HepG2 (cell line): ENCODE measurements at places on chromosomes 13 and 19.
A peak's percentile ranks its signal among the peaks of the same experiment; 100 is the strongest.

DNA sequence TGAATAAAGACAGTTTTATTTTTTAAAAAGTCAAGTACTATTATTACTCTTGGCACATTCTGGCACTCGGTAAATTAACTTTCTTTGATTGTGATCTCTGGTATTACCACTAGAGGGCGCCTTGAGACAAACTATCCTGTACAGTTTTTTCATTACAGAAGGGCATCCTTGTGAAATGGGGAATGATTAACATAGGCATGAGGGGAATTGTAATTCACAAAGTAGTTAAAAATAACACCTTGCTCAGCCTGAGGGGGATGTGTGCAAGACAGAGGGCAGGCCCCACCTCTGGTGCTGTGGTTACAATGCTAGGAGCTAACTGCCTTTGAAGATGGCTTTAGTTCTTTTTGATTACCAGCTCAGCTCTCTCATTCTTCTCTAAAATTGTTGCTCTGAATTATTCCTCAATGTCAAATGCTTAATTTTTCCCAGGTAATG, 24.2 kb upstream of the C1QTNF9B start:
- H3K4me1 ChIP-seq, result no peaks in the 10 kb centered on the region
- H3K36me3 ChIP-seq, result no peaks in the 10 kb centered on the region
- H3K27me3 ChIP-seq, result no peaks in the 10 kb centered on the region

GRCh38 chr19:42189133-42189532, 28.3 kb downstream of the DEDD2 start:
- no peak overlapping the region for H3K4me3 ChIP-seq
- H3K27ac ChIP-seq, result no peak overlapping the region
- no peaks in the 10 kb centered on the region for H3K36me3 ChIP-seq
- no peak for DNase-seq
- peaks cover 5% of the 10 kb centered on the region for H3K27me3 ChIP-seq

GRCh38 chr13:43797159-43797558, 10.4 kb upstream of the ENOX1 start:
- DNase-seq, result no peak
- no peak overlapping the region for H3K4me3 ChIP-seq
- no peak overlapping the region for H3K27ac ChIP-seq
- no peaks in the 10 kb centered on the region for H3K36me3 ChIP-seq

GRCh38 chr13:45269204-45269603, 68.4 kb upstream of the KCTD4 start:
- H3K27ac ChIP-seq, result no peak overlapping the region
- H3K4me1 ChIP-seq, result no peaks in the 10 kb centered on the region
- no peak for DNase-seq
- no peak overlapping the region for H3K4me3 ChIP-seq

DNA sequence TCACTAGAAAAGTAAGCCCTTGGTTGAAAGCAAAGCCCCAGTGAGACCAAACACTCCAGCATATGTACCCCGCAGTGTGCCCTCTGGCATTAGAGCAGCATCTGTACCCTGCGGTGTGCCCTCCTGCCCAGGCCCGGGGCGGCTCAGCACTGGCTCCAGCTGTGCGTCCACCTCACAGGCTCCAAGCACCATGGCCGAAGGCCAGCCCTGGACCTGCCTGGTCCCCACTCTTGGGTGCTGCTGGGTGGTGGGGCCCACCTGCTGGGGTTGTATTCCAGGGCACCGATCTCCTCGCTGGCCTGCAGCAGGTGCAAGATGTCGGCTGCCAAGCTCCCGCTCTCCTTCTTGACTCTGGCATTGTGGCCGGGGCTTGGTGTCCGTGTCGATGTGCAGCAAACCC, 230.2 kb downstream of the TUBA3C start:
- no peak overlapping the region for H3K27ac ChIP-seq
- no peak overlapping the region for H3K4me3 ChIP-seq
- no peaks in the 10 kb centered on the region for H3K36me3 ChIP-seq
- no peak for DNase-seq
- H3K27me3 ChIP-seq, result no peaks in the 10 kb centered on the region
- no peaks in the 10 kb centered on the region for H3K4me1 ChIP-seq

DNA sequence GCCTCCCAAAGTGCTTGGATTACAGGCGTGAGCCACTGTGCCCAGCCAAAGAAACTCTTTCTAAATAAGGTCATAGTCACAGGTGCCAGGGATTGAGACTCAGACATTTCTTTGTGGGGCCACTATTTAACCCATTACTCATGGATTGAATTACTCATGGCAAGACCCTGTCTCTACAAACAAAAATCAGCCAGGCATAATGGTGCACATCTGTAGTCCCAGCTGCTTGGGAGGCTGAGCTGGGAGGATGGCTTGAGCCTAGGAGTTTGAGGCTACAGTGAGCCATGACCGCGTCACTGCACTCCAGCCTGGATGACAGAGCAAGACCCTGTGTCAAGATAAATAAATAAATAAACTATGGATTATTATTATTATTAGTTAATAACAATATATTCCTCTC, 3.6 kb upstream of the KLF2 start:
- peaks cover 17% of the 10 kb centered on the region for H3K4me1 ChIP-seq
- H3K27me3 ChIP-seq, result peaks cover 2% of the 10 kb centered on the region
- no peak overlapping the region for H3K4me3 ChIP-seq
- no peaks in the 10 kb centered on the region for H3K36me3 ChIP-seq

GRCh38 chr19:5116292-5116691, 147.4 kb downstream of the KDM4B start:
- peaks cover 21% of the 10 kb centered on the region for H3K4me1 ChIP-seq
- no peak overlapping the region for H3K27ac ChIP-seq
- peaks cover 7% of the 10 kb centered on the region for H3K36me3 ChIP-seq
- no peak for DNase-seq
- no peak overlapping the region for H3K4me3 ChIP-seq

- DNase-seq, result no peak
- peaks cover 9% of the 10 kb centered on the region for H3K27me3 ChIP-seq
- no peak overlapping the region for H3K4me3 ChIP-seq
- H3K27ac ChIP-seq, result no peak overlapping the region
- H3K36me3 ChIP-seq, result no peaks in the 10 kb centered on the region
Observed at GRCh38 chr19:53904909-53905308, 4.2 kb upstream of the CACNG7 start.

- H3K4me3 ChIP-seq, result no peak overlapping the region
- no peaks in the 10 kb centered on the region for H3K36me3 ChIP-seq
- H3K27ac ChIP-seq, result no peak overlapping the region
- H3K27me3 ChIP-seq, result no peaks in the 10 kb centered on the region
- DNase-seq, result peak; percentile 7
- H3K4me1 ChIP-seq, result peaks cover 9% of the 10 kb centered on the region
Observed at GRCh38 chr13:94988654-94989053, 276.3 kb upstream of the SOX21 start.

- peak overlapping the region; percentile 77 for H3K4me3 ChIP-seq
- H3K4me1 ChIP-seq, result peaks cover 65% of the 10 kb centered on the region
- peaks cover 14% of the 10 kb centered on the region for H3K36me3 ChIP-seq
- H3K27me3 ChIP-seq, result no peaks in the 10 kb centered on the region
Observed at GRCh38 chr13:19601749-19602725, 31.4 kb upstream of the MPHOSPH8 start.

- H3K36me3 ChIP-seq, result peaks cover 2% of the 10 kb centered on the region; the same call in 1 of the 2 replicates
- H3K27me3 ChIP-seq, result no peaks in the 10 kb centered on the region
- DNase-seq, result no peak
- peak within 1 kb of the TSS; percentile 39; the same call in 1 of the 2 replicates for H3K4me3 ChIP-seq
- peak within 1 kb of the TSS; percentile 25 for H3K27ac ChIP-seq
Observed at GRCh38 chr19:48836089-48837017, at the start of gene HSD17B14. HSD17B14 (minus strand) TSS chr19:48836491; CDS start chr19:48836411, 80 bp downstream.

- H3K36me3 ChIP-seq, result no peaks in the 10 kb centered on the region
- H3K27ac ChIP-seq, result no peak overlapping the region
- peaks cover 5% of the 10 kb centered on the region; the same call in 1 of the 2 replicates for H3K27me3 ChIP-seq
- DNase-seq, result no peak
- H3K4me1 ChIP-seq, result peaks cover 18% of the 10 kb centered on the region
Observed at GRCh38 chr13:24687611-24688010, 7.4 kb downstream of the ATP12A start.

- H3K4me3 ChIP-seq, result peak overlapping the region; percentile 51
- H3K4me1 ChIP-seq, result peaks cover 40% of the 10 kb centered on the region
- H3K27ac ChIP-seq, result peak overlapping the region; percentile 93
- H3K36me3 ChIP-seq, result no peaks in the 10 kb centered on the region
Observed at GRCh38 chr19:40433391-40434216, 7.8 kb upstream of the SERTAD1 start.

DNA sequence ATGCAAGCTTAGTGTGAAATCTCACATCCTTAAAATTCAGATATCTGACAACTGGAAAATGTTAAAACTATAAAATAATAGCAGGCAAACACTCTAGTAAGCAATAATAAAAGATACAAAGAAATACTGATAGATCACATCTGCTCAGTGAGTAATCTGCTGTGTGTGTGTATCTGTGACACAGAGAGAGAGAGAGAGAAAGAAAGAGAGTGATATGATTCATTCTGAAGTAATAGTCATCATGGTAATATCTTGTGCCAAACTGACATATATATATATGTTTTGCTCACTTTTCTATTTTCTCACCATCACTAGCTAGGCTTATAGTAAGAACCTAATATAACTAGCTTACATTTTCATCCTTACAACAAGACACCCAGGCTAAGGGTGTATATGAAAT, 288.0 kb upstream of the SLITRK6 start:
- H3K4me3 ChIP-seq, result no peak overlapping the region
- H3K27ac ChIP-seq, result no peak overlapping the region
- H3K27me3 ChIP-seq, result no peaks in the 10 kb centered on the region
- no peaks in the 10 kb centered on the region for H3K4me1 ChIP-seq

- peaks cover 57% of the 10 kb centered on the region for H3K4me1 ChIP-seq
- no peaks in the 10 kb centered on the region for H3K27me3 ChIP-seq
- DNase-seq, result no peak
- no peak overlapping the region for H3K27ac ChIP-seq
- no peak overlapping the region for H3K4me3 ChIP-seq
- H3K36me3 ChIP-seq, result no peaks in the 10 kb centered on the region
Observed at GRCh38 chr19:40419780-40420179, 6.0 kb downstream of the SERTAD1 start.

DNA sequence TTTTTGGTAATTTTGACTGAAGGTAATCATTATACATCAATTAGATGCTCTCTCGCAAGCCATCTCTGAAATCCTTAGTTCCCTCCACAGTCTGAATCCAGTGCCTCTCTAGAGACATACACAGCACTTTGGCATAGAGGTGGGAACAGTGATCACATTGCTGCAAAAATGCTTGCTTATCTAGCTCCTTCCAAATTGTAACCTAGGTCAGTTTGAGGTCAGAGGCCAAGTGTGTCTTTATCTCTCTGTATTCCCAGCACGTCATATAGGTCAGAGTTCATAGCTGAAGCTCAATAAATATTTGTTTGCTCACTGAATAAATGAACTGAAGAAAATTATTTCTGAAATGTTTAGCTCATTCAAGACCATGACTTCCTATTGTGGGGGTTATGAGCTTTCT, 462.5 kb downstream of the DIAPH3 start:
- H3K27me3 ChIP-seq, result no peaks in the 10 kb centered on the region
- no peaks in the 10 kb centered on the region for H3K36me3 ChIP-seq
- no peak overlapping the region for H3K4me3 ChIP-seq
- DNase-seq, result peak; percentile 37

GRCh38 chr13:94112227-94112626, 367.3 kb downstream of the DCT start:
- H3K4me3 ChIP-seq, result no peak overlapping the region
- no peaks in the 10 kb centered on the region for H3K36me3 ChIP-seq
- peak; percentile 28 for DNase-seq

DNA sequence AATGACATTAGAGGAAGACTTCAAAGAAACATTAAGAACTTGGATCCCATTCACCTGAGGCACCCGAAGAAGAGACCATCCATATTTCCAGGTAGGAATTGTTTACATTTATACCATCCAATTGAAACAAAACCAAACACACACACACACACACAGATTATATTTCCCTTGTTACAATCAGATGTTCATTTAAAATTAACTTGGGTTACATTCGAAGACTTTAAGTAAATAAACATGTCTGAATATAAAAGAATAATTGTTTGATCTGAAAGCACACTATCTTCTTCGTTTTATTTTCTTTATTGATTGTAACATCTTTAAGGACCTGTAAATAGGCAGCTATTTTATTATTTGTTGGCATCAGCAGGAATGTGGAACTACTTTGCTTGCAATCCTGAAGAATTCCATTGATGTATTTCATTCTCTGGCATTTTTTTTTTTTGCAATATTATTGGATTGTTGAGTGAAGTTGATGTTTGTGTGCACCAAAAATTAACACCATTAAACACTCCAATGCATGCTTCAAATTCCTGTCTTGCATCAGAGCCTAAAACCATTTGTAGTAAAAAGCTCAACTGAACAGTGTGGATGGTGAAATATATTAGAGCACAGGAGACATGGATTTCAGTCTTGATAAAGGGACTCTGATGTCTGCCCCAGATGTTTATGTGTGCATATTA, 85.3 kb upstream of the FRY start:
- DNase-seq, result no peak
- no peak overlapping the region for H3K27ac ChIP-seq
- H3K4me3 ChIP-seq, result no peak overlapping the region
- no peaks in the 10 kb centered on the region for H3K36me3 ChIP-seq

- no peak overlapping the region for H3K4me3 ChIP-seq
- H3K27me3 ChIP-seq, result no peaks in the 10 kb centered on the region
- H3K4me1 ChIP-seq, result peaks cover 26% of the 10 kb centered on the region
Observed at GRCh38 chr13:33296793-33297425, 11.4 kb upstream of the STARD13 start.

DNA sequence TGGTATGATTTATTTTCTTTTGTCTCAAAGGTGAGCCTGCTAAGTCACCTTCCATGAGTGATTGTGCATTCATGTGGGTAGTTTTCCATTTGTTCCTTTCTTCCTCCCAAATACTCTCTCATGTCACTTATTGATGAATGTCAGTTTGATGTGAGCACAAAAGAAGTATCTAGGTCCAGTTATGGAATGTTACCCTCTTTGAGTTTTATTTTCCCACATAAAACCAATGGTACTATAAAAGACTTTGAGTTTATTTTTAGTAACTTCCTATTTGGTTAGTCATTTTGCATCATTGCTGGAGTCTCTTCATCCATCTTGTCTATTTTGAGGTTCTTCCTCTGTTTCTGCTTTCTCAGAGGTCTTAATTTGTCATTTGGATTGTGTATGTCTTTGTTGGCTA, 321.3 kb downstream of the GPC6 start:
- no peak overlapping the region for H3K4me3 ChIP-seq
- H3K36me3 ChIP-seq, result no peaks in the 10 kb centered on the region
- no peaks in the 10 kb centered on the region for H3K4me1 ChIP-seq
- DNase-seq, result no peak
- no peak overlapping the region for H3K27ac ChIP-seq
- H3K27me3 ChIP-seq, result no peaks in the 10 kb centered on the region

DNA sequence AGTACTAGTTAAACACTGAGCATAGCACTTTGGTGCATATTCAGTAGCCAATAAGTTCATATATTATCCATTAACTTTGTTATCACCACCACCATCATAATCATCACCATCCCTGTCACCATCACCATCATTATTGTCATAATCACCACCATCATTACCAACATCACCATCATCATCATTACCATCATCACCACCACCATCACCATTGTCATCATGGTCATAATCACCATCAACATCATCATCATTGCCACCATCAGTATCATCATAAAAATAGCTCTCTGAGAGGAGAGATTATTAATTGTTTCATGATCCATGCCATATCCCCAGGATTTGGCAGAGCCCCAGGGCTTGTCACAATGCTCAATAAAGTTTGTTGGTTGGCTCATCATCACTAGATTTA, 49.3 kb downstream of the MBD3L1 start:
- no peak overlapping the region for H3K4me3 ChIP-seq
- no peak for DNase-seq
- no peaks in the 10 kb centered on the region for H3K36me3 ChIP-seq
- H3K27ac ChIP-seq, result no peak overlapping the region
- no peaks in the 10 kb centered on the region for H3K27me3 ChIP-seq
- no peaks in the 10 kb centered on the region for H3K4me1 ChIP-seq
